ENCODE measurements at places on chromosomes 11 and 22. TPM values are rescaled to one million over a fixed set of nuclear protein-coding genes. Genes with fewer than 3 reads are reported as not detected.

The LRRC32 gene
- total RNA-seq = 0.15 TPM

The FADS2 gene
- 285 TPM for total RNA-seq

The DDX10 gene
- 57.4 TPM for total RNA-seq

The KRTAP5-2 gene
- not detected for total RNA-seq

The HBE1 gene
- 0.16 TPM for total RNA-seq

The SIDT2 gene
- 4.8 TPM for total RNA-seq

The CNTN5 gene
- not detected for total RNA-seq

The TEX54 gene
- not detected for total RNA-seq
